ENCODE measurements at places on chromosomes 6 and 20.

DNA sequence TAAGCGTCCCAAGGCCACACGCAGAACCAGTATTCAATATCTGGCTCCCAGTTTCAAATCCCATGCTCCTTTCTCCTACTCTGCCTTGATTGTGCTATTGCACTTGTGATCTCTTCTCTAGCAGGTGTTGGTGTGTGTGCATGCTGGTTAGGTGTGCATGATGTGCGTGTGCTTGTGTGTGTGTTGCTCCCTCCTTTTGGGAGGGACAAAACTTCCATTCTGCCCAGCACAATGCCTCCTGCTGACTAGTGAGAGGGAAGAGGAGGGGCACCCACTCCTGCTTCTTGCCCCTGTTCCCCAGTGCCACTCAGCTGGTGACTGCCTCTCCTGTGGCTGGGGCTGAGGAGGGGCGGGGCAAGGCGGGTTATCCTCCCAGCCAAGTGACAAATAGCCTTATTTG is 19.7 kb downstream of the CD40 start:
- DNase-seq, result no peak

GRCh38 chr6:12751694-12752325 is 35.2 kb downstream of the PHACTR1 start:
- DNase-seq, result peak; percentile 42

DNA sequence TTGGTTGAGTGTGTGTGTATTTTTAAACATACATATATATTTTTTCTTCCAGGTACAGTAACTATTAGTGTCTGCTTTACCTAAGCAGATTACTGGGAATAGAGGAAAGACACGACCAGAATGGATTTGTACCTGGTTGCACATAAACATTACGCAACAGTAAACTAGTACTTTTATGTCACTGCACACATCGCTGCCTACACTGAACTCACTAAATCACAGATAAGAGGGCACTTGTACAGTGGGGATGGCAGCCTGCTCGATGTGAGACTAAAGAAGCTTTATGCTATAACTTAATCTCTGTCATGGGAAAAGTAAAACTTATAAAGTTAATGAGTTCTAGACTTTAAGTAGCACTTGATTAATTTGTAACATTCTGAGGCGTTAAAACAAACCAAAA is 89.5 kb upstream of the SIM1 start:
- no peak for DNase-seq

DNA sequence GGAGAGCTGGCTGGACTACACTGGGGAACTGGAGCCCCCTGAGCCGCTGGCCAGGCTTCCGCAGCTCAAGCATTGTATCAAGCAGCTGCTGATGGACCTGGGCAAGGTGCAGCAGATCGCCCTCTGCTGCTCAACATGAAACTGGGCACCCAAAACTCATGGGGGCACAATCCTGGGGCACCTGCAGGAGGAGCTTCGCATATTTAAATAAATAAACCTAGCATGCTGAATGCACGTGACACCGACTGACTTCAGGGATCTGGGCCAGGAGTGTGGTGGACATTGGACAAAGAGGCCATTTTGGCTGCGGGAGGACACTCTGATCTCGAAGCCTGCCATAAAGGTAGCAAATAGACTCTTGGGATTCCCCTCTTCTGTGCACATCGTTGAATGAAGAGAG is 6.8 kb downstream of the SCAND1 start:
- peak; percentile 41 for DNase-seq
